PC-3 (cell line): ENCODE measurements at places on chromosomes 7 and 10. TPM values are rescaled to one million over a fixed set of nuclear protein-coding genes. Genes with fewer than 3 reads are reported as not detected.

The COPG2 gene
- total RNA-seq: 9.1 and 10.3 TPM in 2 replicates

The DDC gene
- not detected in 2 replicates for total RNA-seq

The TRIL gene
- 0.12 and 0.29 TPM in 2 replicates for total RNA-seq

The PPRC1 gene
- 27.6 and 31.3 TPM in 2 replicates for total RNA-seq
